CD4-positive, alpha-beta memory T cell (primary cell): ENCODE measurements at places on chromosomes 1 and 21. TPM values are rescaled to one million over a fixed set of nuclear protein-coding genes. Genes with fewer than 3 reads are reported as not detected.

DNA sequence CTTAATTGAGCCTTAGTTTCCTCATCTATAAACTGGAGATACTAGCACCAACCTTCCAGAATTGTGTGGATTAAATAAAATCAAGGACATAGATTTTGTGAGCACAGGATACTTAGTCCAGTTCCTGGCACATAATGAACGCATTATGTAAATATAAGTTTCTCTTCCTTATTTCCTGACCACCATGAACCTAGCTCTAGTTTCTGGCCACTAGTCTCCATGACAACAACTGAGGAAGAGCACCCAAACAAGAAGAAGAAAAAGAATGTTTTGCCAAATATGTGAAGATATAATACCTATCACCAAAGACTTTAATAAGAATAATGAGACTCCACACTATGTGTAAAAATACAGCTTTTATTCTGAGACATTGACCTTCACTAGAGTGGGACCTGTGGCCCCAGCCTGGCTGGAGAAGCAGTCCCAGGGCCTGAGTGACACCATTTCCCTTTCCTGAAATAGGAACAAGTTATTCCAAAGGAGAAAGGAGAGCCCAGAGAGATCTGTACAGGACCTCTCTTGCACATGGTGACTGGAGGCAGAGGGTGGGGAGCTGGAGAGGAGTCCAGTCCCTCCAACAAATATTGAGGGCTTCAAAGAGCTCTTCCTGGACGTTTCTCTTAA lies 940 bp upstream of the USF1 start:
- no peak for DNase-seq
- peaks cover 33% of the 10 kb centered on the region for H3K4me1 ChIP-seq
- peaks cover 50% of the 10 kb centered on the region for H3K36me3 ChIP-seq
- peak overlapping the region; percentile 91 for H3K27ac ChIP-seq

The LUZP1 gene
- total RNA-seq, result 24.7 TPM

The IQGAP3 gene
- total RNA-seq, result not detected

The DNASE2B gene
- total RNA-seq, result not detected

DNA sequence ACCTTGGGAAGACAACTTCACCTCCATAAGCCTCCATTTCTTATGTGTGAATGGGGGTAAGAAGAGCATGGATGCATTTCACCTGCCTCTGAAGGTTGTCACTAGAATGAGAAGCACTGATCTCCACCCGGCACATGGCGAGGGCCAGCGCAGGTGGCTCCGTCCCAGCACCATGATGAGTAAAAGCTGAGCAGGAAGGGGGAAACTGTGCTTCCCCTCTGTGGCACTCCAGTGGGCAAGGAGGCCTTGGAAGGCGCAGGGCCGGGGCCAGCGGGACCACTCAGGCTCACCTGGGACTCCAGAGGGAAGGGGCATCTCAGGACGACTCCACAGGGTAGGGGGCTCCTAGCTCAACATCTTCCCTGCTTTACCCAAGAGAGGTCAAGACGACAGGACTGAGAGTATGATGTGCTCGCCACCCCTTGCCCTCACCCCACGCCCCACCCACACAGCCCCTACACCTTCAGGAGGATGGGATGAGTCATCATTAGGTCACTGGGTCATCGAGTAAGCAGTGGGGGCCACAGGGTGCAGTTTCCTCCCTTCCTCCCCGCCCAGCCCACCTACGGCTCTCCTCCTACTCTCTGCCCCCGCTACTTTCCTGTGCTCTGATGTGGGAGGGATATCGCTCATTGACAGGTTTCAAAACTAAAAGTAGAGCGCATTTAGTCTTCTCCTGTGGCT lies 112.1 kb downstream of the HIVEP3 start:
- peaks cover 72% of the 10 kb centered on the region for H3K4me1 ChIP-seq
- no peaks in the 10 kb centered on the region for H3K27me3 ChIP-seq
- peak overlapping the region; percentile 30 for H3K27ac ChIP-seq
- DNase-seq, result no peak
- H3K36me3 ChIP-seq, result no peaks in the 10 kb centered on the region

The TFB2M gene
- total RNA-seq, result 9.6 TPM

GRCh38 chr21:15614766-15615165 lies 115.0 kb upstream of the USP25 start:
- no peak for DNase-seq
- no peaks in the 10 kb centered on the region for H3K36me3 ChIP-seq
- no peaks in the 10 kb centered on the region for H3K27me3 ChIP-seq
- H3K27ac ChIP-seq, result no peak overlapping the region

GRCh38 chr1:241829468-241829867 lies 18.5 kb upstream of the EXO1 start:
- no peak for DNase-seq
- no peak overlapping the region for H3K27ac ChIP-seq
- H3K4me3 ChIP-seq, result no peak overlapping the region

- H3K27me3 ChIP-seq, result no peaks in the 10 kb centered on the region
- no peak for DNase-seq
- H3K36me3 ChIP-seq, result no peaks in the 10 kb centered on the region
Observed at GRCh38 chr1:223662943-223663342, 2.6 kb downstream of the CAPN8 start.

GRCh38 chr1:210684466-210685294 lies 356.0 kb downstream of the HHAT start:
- H3K4me3 ChIP-seq, result no peak overlapping the region
- H3K4me1 ChIP-seq, result no peaks in the 10 kb centered on the region
- H3K27me3 ChIP-seq, result no peaks in the 10 kb centered on the region
- no peak for DNase-seq

- H3K27ac ChIP-seq, result no peak overlapping the region
- no peaks in the 10 kb centered on the region for H3K36me3 ChIP-seq
- peaks cover 13% of the 10 kb centered on the region for H3K4me1 ChIP-seq
- no peak overlapping the region for H3K4me3 ChIP-seq
Observed at GRCh38 chr1:231374394-231374793, 36.3 kb downstream of the SPRTN start.

DNA sequence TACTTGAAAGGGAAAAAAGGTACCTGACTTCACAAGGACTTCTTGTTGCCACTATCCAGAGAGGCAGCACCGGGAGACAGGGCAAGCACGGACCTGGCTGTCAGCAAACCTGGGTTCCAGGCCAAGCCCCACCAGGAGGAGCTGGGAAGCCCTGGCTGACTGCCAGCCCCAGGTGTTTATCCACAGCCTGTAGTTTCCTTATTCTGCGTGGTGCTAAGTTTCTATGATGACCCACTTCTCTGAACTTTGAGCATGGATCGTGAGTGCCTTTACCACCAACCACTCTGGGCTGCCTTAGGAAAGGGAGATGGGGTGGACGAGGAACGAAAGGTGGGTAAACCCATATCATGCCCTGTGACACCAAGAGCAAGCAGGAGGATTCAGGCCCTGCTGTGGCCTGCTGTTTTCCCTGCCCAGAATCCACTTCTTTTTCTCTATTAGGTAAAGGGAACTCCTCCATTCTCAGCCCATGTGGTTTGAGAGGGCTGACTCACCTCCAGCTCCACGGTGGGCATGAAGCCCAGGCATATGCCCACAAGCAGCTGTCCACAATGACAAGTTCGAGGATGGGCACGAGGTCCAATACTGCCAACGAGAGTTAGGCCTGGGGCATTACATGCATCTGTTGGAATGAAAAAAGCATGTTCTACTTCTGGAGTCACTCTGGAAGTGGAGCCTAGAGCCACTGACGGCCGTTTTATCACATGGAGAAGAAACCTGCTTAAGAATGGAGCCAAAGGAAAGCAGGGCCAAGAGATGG lies 20.3 kb downstream of the TSPAN2 start:
- H3K27me3 ChIP-seq, result no peaks in the 10 kb centered on the region
- H3K36me3 ChIP-seq, result no peaks in the 10 kb centered on the region
- DNase-seq, result no peak
- no peak overlapping the region for H3K4me3 ChIP-seq
- no peak overlapping the region for H3K27ac ChIP-seq

The LIN28A gene
- total RNA-seq, result not detected

- H3K4me1 ChIP-seq, result no peaks in the 10 kb centered on the region
- no peaks in the 10 kb centered on the region for H3K36me3 ChIP-seq
- H3K27ac ChIP-seq, result no peak overlapping the region
- DNase-seq, result no peak
- no peaks in the 10 kb centered on the region for H3K27me3 ChIP-seq
Observed at GRCh38 chr1:8578132-8578877, 239.1 kb downstream of the RERE start.

The OR2W3 gene
- not detected for total RNA-seq

- no peak overlapping the region for H3K27ac ChIP-seq
- DNase-seq, result no peak
- H3K4me1 ChIP-seq, result peaks cover 23% of the 10 kb centered on the region
- no peak overlapping the region for H3K4me3 ChIP-seq
Observed at GRCh38 chr1:228168563-228169270, 3.1 kb downstream of the IBA57 start.

DNA sequence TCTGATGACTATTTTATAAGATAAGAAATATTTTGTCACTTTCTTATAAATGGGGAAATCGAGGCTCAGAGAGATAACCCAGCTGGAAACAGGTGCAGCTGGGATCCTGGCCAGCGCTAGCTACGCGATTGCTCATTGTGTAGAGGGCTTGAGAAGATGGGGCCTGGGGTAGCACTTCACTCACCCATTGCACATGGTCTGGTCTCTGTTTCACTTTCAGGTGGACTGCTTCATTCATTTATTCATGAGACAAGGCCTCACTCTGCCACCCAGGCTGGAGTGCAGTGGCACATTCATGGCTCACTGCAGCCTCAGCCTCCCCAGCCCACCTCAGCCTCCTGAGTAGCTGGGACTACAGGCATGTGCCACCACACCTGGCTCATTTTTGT lies 23.8 kb downstream of the UBE4B start:
- no peaks in the 10 kb centered on the region for H3K4me1 ChIP-seq
- no peak overlapping the region for H3K4me3 ChIP-seq
- no peaks in the 10 kb centered on the region for H3K27me3 ChIP-seq
- DNase-seq, result no peak
- peaks cover 14% of the 10 kb centered on the region for H3K36me3 ChIP-seq

- H3K36me3 ChIP-seq, result no peaks in the 10 kb centered on the region
- H3K27me3 ChIP-seq, result no peaks in the 10 kb centered on the region
- H3K4me1 ChIP-seq, result no peaks in the 10 kb centered on the region
- no peak overlapping the region for H3K27ac ChIP-seq
Observed at GRCh38 chr1:240245629-240246020, 153.9 kb downstream of the FMN2 start.

The TMEM59 gene
- 212 TPM for total RNA-seq

DNA sequence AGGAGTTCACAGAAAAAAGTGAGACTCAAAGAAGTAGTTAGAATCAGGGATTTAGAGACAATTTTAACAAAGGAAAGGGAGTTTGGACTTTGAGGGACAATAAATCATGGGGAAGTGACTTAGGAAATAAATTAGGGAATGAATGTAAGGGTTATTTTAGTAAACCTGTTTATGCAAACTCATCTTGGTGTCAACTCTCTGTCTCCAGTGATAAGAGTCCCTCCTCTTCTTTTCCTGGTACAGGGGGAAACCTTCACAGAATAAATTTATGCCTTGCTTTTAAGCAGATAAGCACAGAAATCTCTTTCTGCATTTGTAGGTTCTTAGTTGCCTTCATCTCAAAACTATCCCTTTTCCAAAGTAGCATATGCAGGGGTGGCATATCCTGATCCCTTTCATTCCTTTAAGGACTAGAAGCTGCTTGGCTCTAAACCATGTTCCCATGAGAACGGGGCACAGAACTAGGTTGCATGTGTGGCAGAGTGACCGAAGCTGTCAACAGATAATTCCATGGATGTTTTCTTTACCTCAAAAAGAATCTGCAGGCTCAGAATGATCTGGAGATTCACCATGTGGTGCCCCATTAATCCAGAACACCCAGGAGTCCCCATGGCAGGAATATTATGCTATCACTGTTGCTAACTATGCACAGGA lies 155.4 kb downstream of the ZNF648 start:
- DNase-seq, result no peak
- no peak overlapping the region for H3K4me3 ChIP-seq
- H3K4me1 ChIP-seq, result no peaks in the 10 kb centered on the region
- H3K36me3 ChIP-seq, result no peaks in the 10 kb centered on the region
- no peaks in the 10 kb centered on the region for H3K27me3 ChIP-seq

DNA sequence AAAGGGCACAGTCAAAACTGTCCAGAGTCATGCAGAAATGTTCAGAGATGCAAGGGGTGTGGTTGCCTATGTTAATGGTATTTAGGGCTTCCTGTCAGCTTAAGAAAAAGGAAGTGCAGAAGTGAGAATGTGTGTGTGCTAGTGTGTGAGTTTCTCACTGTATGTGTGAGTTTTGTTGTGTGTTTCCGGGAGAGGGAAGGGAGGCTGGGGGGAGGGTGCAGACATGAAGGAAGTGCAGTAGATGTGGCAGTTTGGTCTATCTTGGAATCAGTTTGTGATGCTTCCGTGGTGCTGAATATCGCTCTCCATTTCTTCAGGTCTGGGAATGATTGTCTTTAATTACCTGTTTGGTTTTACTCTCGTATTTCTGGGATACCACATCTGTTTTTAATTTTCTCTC lies 16.5 kb upstream of the ATP6V1G3 start:
- DNase-seq, result peak; percentile 82
- H3K27ac ChIP-seq, result no peak overlapping the region
- H3K4me3 ChIP-seq, result peak overlapping the region; percentile 30
- peaks cover 80% of the 10 kb centered on the region for H3K4me1 ChIP-seq
- no peaks in the 10 kb centered on the region for H3K27me3 ChIP-seq

The OR2T35 gene
- not detected for total RNA-seq

DNA sequence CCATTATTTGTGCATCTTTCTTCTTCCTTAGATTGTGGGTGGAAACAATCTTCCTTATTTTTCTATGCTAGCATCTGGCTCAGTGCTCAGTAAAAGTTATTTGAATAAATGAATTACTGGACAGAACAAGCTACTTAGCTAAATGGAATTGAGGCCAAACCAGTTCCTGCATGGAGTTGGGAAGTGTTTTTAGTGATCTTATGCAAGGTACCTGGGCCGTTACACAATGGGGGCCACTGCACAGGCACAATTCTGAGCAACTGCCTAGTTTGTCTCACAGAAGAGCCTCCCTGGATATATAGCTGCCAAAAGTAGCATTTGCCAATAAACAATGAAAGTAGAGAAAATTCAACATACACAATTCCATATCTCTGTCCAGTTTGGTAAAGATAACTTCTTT lies 27.0 kb upstream of the SERBP1 start:
- no peak for DNase-seq
- no peak overlapping the region for H3K4me3 ChIP-seq
- H3K27ac ChIP-seq, result no peak overlapping the region

The PRRX1 gene
- total RNA-seq, result not detected

- H3K4me1 ChIP-seq, result no peaks in the 10 kb centered on the region
- no peak for DNase-seq
- no peaks in the 10 kb centered on the region for H3K36me3 ChIP-seq
- no peak overlapping the region for H3K4me3 ChIP-seq
Observed at GRCh38 chr1:113248494-113248893, 141.8 kb upstream of the MAGI3 start.

DNA sequence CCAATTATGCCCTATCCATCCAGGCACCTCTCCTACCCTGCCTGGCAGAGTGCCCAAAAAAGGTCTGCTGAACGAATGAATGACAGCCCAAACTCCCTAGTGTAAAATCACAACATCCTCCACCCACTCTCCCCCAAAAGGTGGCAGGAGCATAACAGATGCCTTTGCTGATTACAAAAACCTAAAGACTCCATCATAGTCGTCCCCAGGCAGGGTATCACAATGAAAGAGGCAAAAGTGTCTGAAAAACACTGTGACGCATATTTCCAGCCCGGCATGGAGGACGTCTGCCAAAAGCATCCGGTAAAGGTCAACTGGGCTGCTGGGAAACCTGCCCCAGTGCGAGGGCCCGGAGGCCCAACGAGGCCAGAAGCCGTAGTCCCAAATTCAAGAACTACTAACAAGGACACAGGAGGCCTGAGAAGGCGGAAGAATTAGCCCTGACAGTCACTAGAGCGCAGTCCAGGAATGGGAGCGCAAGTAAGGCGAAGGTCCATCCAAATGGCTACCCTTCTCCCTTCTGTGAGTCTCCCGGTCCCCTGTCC lies 576 bp downstream of the SMIM12 start:
- H3K4me3 ChIP-seq, result peak overlapping the region; percentile 84
- H3K4me1 ChIP-seq, result peaks cover 46% of the 10 kb centered on the region
- peaks cover 13% of the 10 kb centered on the region for H3K36me3 ChIP-seq

The CFAP74 gene
- not detected for total RNA-seq
